Fibroblast of skin of right quadriceps (primary cell): ENCODE measurements at places on chromosomes 12 and 14.

- DNase-seq, result no peak
These were observed 1215.4 kb upstream of the USP15 start for GRCh38 chr12:61044766-61045165.

DNA sequence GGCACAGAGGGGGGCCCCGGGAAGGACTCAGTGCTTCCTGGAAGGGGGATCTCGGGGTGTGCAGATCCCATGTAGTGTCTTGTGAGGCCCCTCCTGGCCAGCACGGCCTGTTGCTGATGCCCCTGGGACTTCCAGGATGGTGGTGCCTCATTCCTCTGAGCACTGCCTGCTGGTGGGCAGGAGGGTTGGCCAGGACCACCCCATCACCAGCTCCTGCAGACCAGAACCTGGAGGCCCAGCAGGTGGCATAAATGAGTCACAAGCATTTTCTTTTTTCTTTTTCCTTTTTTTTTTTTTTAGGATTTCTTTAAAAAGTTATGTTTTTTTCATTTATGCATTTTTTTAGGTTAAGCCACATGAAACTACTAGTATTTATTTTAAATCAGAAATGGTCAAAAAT lies 8.0 kb downstream of the MMP17 start:
- DNase-seq, result no peak

DNA sequence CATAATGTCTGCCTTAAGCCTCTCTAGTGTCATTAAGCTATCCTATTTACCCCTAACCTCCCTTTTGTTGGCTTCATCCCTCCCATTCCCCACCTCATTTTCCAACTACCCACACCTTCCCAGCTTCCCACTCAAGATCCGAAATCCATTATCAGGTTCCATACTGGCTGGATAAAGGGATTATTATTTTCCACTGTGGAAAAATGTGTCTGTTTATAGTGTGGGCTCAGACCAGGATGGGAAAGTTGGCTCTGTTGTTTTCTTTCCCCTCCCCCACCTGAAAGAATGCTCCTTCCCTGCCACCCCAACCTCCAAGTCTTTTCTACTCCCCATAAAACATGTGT lies 49.8 kb downstream of the SUSD6 start:
- DNase-seq, result no peak

DNA sequence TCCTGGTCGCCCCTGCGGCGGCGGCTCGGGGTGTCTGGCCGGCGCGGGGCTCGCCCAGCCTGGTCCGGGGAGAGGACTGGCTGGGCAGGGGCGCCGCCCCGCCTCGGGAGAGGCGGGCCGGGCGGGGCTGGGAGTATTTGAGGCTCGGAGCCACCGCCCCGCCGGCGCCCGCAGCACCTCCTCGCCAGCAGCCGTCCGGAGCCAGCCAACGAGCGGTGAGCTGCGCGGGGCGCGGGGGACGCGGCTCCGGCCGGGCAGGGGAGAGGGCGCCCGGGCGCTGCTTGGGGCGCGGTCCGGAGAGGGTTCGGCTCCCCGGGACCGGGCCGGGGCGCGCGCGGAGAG lies at the start of gene LGALS3:
TSS of gene LGALS3 (plus strand) at position 167 of the 342 bp plus-strand sequence. CDS start 8,122 bp downstream, outside the sequence.
- DNase-seq, result peak; percentile 43

DNA sequence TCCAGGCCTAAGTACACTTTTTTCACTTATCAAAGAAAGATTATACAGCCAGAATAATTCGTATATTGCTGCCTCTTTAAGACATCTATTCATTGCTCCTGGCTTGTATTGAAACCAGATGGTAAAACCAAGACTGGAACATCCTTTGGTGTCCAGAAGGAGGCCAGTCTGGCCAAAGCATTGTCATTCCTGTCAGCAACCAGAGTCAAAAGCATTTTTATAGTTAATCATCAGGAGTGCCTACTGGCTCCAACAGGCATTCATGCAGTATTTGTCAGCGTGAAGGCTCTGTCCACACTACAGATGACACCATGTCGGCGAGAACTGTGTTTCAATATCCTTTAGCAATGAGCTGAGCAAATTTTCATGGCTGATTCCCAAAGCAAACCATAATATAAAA lies 118.0 kb upstream of the G2E3 start:
- DNase-seq, result no peak
